ENCODE measurements at places on chromosomes 6 and 20.

DNA sequence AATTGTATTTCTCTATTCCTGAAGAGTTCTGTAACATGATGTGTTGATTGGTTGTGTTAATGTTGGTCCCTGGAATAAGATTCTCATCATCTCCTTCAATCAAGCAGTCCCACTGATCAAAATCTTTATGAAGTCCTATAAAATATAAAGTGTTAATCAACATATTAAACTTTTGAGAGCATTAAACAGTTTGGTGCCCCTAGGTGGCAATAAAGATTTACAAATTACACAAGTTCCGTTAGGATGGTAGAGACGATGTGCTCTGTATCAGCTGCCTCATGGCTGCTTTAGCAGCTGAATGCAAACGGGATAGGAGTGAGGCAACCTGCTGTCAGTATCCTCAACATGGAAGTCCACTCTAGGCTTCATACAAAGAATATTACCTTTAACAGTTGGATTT lies 16.9 kb downstream of the TDRD6 start:
- DNase-seq: no peak

- DNase-seq: no peak
Observed at GRCh38 chr20:48143435-48144081, 358.3 kb upstream of the SULF2 start.

DNA sequence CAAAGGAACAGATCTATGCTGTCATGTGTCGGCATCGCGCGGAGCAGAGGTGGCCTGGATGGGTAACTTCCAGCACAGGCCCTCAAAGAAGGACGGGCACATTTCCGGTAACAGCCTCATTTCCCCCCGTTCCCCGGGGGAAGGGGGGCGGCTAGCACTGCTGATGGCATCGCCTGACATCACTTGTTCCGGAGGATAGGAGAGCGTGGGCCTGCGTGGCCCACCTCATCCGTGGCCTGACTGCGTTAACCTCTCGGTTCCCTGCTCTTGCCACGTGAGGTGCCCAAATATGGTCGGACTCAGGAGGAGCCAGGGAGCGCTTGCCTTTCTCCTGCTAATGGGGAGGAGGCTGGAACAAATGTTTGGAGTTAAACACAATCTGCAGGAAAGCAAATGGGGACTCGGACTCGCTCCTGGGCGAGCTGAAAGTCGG lies at the start of gene AKAP12:
TSS of gene AKAP12 (plus strand) at position 365 of the 433 bp plus-strand sequence. CDS start 596 bp downstream, outside the sequence.
- peak; percentile 74 for DNase-seq

- DNase-seq: no peak
Observed at GRCh38 chr6:158635427-158636073, 9.0 kb downstream of the DYNLT1 start.

GRCh38 chr6:101439790-101440189 lies 46.3 kb downstream of the GRIK2 start:
- DNase-seq: no peak

- DNase-seq: no peak
Observed at GRCh38 chr6:37580176-37580955, 80.7 kb upstream of the CCDC167 start.

GRCh38 chr6:110095101-110095500 lies 84.4 kb downstream of the WASF1 start:
- no peak for DNase-seq

GRCh38 chr6:121382467-121383121 lies 48.3 kb upstream of the TBC1D32 start:
- DNase-seq: no peak

GRCh38 chr20:37776049-37776448 lies 82.2 kb downstream of the CTNNBL1 start:
- no peak for DNase-seq

GRCh38 chr6:165178056-165178455 lies 131.3 kb downstream of the C6orf118 start:
- no peak for DNase-seq

GRCh38 chr6:152404086-152404857 lies 232.9 kb downstream of the SYNE1 start:
- DNase-seq: no peak

DNA sequence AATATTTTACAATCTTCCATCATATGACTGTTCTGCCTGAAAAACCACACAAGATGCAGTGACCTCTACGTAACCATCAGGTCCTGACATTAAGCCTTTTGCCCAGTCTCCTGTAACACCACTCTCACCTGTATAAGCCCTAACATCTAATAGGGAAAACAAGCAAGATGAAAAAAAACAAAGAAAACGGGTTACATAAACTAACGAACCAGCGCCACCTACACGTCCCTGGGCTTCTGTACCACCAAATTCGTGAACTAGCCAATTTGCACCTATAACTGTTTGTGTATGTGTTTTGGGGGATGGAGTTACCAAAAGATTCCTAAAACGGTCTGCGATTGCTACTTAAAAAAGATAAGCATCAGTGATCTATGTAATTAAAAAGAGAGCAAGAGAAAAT lies 70.2 kb downstream of the BLOC1S5 start:
- no peak for DNase-seq

- DNase-seq: no peak
Observed at GRCh38 chr6:20802596-20802995, 268.3 kb downstream of the CDKAL1 start.

DNA sequence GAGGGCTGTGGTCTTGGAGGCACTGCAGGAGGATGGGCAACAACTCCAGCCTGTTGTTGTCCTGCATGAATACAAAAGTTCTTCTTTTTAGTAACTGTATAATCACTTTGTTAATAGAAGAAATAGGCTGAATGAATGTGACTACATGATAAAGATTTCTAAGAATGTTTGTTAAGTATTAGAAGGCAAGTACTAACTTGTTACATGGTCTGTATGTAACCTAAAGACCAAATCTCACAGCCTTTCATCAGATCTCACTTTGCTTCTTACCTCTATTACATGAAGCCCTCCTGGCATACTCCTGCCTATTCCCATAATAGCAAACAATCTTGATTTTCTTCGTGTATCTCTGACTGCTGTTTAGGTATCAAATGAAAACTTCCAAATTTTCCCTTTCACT lies 73.4 kb downstream of the REPS1 start:
- DNase-seq: no peak

GRCh38 chr6:16770701-16771569 lies 9.7 kb upstream of the ATXN1 start:
- peak; percentile 88 for DNase-seq

DNA sequence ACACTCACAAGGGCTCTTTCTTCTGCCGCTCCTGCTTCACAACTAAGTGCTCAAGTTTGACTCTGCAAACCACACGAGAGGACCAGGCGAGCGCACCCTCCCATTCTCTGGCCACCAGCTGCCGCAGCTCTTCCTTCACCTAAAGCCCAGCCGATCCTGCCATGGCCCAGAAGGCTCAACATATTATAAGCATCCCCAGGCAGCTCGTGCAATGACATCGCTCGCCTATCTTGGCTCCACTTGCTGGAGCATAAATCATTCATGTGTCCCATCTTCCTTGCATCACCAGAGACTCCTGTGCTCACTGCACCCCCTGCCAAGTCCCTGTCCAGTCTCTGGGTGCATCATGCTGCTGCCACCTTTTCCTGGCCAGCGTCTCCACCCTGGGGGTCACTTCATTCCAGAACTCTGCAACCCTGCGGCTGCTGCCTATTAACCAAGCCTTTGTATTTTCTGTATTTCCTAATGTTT lies 59.0 kb downstream of the PSMG4 start:
- no peak for DNase-seq

DNA sequence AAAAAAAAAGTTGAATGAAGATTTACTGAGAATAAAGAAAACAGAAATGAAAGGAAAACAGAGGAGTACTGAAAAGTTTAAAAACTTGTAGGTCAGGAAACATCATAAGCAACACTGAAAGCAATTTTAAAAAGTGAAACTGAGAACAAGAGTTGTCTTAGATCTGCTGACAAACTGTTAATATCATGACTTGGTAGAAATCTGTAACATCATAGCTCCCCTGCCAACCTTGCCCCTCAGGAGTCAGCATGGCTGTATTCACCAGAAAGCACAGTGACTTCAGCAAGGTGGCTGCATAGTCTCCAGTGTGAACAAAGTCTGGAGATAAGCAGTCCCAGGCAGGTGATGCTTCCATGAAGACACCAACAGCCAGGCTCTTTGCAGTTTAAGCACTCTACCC lies 5.3 kb downstream of the NAA20 start:
- DNase-seq: no peak

GRCh38 chr20:59001449-59002171 lies 5.4 kb downstream of the CTSZ start:
- DNase-seq: no peak

- DNase-seq: no peak
Observed at GRCh38 chr6:73108949-73109348, 116.3 kb downstream of the KHDC1L start.

GRCh38 chr20:32524829-32525501 lies 60.2 kb downstream of the NOL4L start:
- no peak for DNase-seq

DNA sequence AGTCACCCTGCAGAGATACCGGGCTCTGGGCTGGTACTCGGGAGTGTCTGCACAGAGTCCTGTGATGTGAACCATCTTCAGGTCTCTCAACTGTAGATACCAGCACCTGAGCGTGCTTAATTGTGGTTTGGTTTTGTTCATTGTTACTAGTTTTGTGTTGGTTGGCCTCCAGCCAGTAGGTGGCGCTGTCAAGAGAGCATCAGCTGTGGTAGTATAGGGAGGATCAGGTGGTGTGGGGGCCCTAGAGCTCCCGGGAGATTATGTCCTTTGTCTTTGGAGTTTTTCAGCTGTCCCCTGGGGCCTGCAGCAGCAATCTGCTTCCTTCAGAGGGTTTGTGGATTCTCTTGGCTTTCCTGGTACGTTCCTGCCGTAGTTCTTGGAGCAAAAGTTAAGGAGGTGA lies 67.9 kb downstream of the CDYL start:
- DNase-seq: peak; percentile 61

DNA sequence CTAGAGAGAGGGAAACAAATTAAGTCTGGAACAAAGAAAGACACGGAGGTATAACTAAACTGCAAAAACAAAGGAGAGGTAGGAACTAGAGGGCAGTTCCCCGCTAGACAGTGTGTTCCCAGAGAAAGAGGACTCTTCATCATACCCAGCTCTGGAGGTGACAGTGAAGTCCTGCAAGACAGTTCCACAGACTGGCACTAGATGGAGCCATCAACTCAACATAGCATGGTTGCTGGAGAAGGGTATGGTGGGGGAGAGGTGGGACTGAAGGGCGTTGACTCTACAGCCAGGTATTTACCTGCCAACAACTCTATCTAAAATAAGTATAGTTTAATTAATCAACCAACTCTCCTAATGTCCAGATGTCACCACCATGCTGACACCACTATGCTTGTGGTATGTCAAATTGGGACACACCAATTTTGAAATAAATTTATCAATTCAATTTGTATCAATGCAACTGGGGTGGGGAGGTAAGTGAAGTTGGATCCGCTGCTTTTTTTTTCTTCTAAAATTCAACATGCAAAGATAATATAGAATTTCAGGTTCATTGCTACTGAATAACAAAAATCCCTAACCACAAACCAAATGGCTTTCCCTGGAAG lies 9.7 kb downstream of the BACH2 start:
- DNase-seq: peak; percentile 87

GRCh38 chr20:52379723-52380336 lies 188.3 kb upstream of the ZFP64 start:
- DNase-seq: no peak

- no peak for DNase-seq
Observed at GRCh38 chr6:11722220-11722619, 56.4 kb downstream of the ADTRP start.

GRCh38 chr20:38126146-38126921 lies 38.7 kb downstream of the TGM2 start:
- DNase-seq: peak; percentile 17

GRCh38 chr20:13286607-13287006 lies 65.5 kb downstream of the ISM1 start:
- no peak for DNase-seq

GRCh38 chr6:35091346-35092083 lies 49.6 kb downstream of the TCP11 start:
- no peak for DNase-seq

GRCh38 chr20:57860576-57860975 lies 150.8 kb upstream of the PMEPA1 start:
- no peak for DNase-seq

- no peak for DNase-seq
Observed at GRCh38 chr6:70666706-70667105, 977 bp upstream of the SMAP1 start.

- DNase-seq: no peak
Observed at GRCh38 chr6:152975204-152975915, 7.5 kb downstream of the FBXO5 start.

DNA sequence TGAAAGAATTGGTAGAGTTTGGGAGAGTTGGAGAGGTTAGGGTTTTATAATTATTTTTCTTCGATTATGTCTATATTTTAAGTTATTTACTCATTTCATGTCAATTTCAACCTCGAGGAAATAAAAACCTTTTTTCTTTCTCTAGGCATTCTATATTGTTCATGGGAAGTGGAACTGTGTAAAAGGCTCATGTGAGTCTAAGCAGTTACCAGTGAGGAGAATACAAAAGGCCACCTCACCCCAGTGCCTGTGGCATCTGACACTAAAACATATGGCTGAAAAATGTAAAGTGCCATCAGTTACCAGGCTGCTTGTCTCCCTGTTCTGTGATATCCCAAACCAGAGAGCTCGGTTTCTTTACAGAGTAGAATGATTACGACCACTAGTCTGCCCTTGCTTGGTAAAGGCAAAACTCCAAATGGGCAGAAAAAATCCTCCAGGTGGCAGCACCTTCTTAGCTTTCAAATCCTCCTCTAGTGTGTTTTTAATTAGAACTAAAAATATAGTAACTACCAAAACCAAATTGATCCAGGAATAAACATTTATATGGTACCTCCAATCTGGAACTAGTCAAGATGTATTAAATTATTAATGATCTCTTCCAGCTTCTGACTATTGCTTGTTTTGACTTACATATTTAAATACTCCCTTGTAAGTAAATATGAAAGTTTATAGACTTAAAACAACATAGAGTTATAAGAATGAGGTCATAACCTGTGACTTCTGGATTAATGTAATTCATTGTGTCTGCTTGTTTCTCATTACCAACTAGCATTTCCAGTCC lies 122.6 kb upstream of the MCHR2 start:
- DNase-seq: peak; percentile 61

DNA sequence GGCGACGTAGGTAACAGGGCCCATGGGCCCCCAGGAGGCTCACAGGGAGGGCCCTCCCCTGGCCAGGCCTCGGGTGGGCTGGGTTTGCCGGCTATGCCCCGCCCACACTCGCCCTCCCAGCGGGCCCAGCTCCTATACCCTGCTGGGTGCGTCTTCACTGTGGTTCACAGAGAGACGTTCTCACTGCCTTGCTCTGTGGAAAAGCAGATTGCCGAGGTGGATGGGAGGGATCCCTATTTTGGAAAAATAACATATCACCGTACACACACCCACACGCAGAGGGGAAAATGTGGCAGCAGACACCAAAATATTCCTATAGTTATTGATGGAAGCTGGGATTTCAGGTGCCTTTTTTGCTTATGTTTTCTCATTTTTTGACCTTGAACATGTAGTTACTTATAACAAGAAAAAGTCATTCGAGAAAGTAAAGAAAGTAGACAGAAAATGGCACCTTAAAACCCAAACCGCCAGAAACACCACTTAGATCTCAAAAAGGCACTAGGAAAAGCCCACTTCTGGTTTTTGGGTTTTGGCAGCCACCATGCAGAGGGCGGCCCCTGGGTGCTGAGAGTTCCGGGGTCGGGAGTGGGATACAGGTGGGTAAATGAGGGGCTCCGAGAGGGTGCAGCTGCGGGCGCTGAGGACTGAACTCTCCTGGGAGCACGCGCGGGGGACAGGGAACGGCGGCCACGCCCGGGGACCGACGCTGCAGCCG lies 49.4 kb downstream of the TMEM242 start:
- DNase-seq: peak; percentile 63

All from H9 (cell line).